Activated CD4-positive, alpha-beta T cell treated with anti-CD3 and anti-CD28 coated beads, Interleukin-2, amount 50 U/mL, for 1 hour (primary cell): ENCODE measurements at places on chromosomes 3 and 15.

GRCh38 chr3:29310865-29311264 is 30.0 kb downstream of the RBMS3 start:
- no peak for DNase-seq

DNA sequence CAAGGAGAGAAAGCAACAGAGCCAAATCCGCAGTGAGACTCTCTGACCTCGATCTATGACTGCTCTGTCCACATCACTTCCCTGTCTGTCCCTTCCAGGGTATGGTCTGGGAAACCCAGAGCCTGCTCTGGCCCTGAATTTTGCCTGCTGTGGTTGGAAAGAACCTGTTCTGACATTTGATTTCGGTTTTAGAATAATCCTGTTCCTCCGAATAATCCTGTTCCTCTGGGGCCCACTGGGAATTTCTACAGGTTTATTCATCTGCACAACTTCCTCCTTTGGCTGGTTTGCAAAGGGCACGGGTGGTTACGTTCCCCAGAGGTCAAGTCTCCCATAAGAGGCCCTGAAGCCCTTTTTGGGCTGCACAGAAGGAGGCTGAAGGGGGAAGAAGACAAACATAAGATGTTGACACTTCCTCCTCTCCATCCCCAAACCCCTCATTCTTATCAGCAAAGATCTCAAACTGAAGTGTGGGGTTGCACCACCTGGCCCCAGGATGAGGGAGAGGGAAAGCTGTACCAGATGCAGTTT is 10.6 kb downstream of the LAMP3 start:
- DNase-seq, result no peak

DNA sequence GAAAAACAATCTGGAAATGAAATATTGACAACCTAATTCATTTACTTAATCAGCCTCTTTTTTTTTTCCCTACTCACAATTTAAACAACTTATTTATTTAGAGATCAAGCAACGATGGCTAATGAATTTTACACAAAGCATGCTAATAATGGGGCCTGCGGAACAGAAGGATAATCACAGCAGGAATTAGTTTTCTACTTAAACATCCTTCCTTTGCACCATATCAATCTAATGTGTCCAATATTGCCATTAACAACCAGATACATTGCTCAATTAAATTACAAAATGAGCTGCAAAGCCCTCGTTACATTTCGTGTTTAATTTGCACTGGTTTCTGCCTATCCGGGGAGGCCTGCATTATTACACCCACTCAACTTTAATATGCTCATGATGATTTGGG is 99.2 kb downstream of the RAB11A start:
- DNase-seq, result no peak

GRCh38 chr3:101823525-101823924 is 25.8 kb upstream of the NFKBIZ start:
- no peak for DNase-seq

DNA sequence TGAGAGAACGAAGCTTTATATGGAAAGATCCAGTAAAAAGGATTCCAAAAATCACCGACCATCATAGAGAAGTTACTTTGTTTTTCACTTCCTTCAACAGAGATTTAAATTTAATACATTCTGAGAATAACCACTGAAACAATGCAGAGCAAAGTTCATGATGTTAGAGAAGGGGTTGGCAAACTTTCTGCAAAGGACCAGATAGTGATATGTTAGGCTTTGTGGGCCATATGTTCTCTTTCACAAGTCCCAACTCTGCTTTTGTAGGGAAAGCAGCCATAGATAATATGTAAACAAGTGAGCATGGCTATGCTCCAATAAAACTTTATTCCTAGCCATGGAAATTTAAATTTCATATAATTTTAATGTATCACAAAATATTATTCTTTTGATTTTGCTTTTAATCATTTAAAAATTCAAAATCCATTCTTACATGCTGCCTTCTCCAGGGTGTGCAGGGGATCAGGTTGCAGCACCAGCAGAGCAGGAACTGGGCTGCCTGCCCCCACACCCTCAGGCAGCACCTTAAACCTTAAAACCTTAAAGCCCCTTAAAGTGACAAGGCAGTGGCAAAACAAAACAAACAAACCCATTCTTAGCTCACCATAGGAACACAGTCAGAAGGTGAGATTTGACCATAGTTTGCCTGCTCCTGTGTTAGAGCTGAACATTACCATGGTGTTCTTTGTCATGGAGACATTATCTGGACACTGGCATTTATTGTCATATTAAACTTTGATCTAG is 16.9 kb upstream of the IGSF10 start:
- no peak for DNase-seq

GRCh38 chr3:105647047-105647446 is 221.8 kb downstream of the CBLB start:
- no peak for DNase-seq

- no peak for DNase-seq
Measured at GRCh38 chr3:125145751-125146475, 66.6 kb downstream of the SLC12A8 start.

GRCh38 chr3:124780761-124781475 is 50.7 kb downstream of the UMPS start:
- DNase-seq, result no peak

DNA sequence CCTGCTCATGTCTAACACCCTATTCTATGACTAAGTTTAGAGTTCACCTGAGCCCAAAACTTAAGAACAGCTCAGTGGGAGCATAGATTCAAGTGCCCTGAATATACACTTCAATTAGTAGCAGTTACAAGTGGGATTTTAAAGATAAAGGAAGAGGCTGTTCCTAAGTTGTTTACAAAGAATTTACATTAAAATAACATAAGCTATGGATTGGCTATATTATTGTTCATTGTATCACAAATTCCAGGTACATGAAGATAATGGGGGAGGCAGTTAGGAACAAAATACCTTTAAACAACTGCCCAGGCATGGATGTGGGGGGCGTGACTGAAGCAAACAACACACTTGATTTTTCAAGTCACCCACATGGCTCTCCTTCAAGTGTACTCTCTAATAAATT is 52.7 kb downstream of the ROPN1B start:
- DNase-seq, result no peak

GRCh38 chr3:126274735-126275619 is 82.2 kb downstream of the KLF15 start:
- DNase-seq, result no peak

DNA sequence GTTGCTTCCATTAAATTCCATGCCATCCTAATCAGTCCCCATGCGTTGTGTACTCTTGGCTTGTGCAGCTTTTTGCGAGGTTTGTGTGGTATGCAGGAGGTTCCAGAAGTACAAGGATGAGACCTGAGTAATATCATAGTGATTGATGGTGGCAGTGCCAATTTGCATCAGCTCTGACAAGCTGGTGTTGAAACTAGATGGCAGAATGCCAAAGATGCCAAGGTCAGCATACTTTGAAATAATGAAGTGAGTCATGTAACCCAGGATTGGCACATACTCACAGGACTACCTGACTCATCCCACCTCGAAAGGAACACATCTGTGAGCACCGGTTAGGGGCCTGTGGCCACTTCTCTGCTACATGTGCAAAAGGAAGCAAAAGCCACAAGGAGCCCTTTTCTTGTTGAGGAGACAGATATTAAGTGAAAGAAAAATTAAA is 14.3 kb downstream of the KAT2B start:
- peak; percentile 50 for DNase-seq

GRCh38 chr15:60835020-60835419 is 356.1 kb upstream of the ICE2 start:
- no peak for DNase-seq

- no peak for DNase-seq
Measured at GRCh38 chr3:179551349-179552105, 11.2 kb upstream of the ACTL6A start.

- no peak for DNase-seq
Measured at GRCh38 chr3:95319921-95320494, 1257.1 kb downstream of the NSUN3 start.

GRCh38 chr15:51218299-51218938 is 120.0 kb downstream of the CYP19A1 start:
- no peak for DNase-seq

GRCh38 chr3:13492976-13493866 is 13.1 kb downstream of the HDAC11 start:
- no peak for DNase-seq

DNA sequence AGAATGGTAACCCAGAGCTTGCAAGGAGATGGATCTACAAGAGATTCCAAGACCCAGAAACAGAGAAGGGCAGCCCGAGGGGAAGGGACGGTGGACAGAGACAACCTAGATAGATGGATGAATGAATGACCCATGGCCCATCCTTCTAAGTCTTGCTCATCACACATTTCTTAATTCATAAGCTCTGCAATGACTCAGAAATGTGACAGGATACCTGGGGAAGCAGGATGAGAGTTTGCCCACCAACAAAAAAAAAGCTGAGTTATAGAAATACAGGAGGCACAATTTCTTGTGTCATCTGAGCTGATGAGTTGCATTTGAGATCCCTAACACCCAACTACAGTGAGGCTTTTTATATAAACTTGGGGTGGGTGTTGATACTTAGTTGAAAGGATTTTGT is 76.6 kb downstream of the CNTN3 start:
- no peak for DNase-seq

GRCh38 chr3:109098079-109098644 is 19.8 kb downstream of the MORC1 start:
- DNase-seq, result no peak

- DNase-seq, result no peak
Measured at GRCh38 chr3:12593473-12593872, 36.6 kb downstream of the MKRN2 start.

DNA sequence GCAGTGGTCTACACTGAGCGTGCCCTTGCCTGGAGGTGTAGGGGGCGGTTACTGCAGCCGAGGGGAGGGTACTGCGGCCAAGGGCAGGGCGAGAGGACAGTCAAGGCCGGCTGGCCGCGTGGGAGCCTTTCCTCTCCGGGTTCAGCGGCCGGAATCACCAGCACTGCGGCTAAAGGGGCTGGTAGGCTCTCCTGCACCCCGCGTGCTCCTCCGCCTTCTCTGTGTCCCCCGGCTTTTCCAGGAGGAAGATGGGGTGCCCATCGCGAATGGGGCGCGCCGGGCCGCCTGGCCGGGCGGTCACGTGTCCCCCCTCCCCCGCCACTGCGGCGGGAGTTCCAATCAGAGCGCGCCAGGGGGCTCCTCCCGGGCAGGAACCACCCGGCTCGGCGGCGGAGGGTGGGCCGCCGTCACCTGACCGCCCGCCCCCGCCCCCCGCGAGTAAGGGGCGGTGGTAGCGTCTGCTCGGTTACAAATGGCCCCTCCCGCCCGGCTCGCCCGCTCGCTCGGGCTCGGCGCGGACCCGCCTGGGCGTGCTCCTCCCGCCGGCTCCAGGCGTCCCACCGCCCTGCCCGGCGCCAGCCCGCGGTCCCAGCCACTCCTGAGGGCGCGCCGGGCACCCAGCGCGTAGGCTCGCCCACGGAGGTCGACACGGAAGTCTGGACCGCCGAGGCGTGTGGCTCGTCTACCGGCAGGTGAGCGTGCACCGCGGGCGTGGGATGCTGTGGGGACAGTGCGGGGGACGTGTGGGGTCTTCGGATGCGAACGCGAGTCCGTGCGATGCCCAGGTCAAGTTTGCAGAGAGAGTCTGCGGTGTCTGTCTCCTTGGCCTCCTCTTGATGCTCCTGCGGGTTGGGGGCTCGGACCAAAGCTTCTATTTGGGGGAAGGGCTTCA is 242.6 kb upstream of the TOPAZ1 start:
- no peak for DNase-seq

DNA sequence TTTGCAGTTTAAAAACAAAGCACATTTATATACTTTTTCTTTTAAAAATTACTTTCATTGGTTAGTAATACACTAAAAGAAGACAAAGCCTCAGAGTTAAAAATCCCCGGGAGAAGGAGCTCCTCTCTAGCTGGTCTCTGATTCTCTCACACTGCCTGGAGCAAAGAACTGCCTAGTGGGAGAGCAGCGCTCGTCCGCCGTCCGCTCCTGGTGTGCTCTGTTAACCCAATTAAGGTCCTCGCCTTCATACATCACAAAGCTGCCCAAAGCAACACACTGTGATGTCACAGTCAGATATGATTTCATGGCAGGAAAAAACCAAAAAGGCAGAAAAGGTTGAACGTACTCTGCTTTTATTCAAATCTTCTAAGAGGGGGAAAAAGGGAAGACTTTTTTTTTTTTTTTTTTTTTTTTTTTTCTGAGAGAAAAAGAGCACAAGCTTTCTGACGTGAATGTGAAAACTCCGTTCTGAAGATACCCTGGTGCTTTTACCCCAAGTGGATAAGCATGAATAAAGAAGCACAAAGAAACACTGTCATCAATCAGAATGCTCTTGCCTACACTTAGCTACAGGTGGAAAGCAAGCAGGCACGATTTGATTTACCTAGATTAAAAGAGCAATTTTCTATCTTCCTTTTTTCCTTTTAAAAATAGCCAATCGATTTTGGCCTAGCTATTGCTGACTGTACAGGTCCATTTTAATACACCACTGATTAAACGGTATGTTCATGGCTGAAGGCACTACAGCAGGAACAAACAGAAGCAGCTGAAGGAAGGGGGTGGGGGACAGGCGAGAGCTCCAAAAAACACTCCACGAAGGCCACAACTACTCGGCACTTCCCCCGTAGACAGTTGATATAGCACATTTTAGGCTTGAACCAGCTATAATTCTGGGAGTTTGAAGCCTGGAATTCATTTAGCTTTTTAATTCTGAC is 115.2 kb downstream of the TIGIT start:
- no peak for DNase-seq

DNA sequence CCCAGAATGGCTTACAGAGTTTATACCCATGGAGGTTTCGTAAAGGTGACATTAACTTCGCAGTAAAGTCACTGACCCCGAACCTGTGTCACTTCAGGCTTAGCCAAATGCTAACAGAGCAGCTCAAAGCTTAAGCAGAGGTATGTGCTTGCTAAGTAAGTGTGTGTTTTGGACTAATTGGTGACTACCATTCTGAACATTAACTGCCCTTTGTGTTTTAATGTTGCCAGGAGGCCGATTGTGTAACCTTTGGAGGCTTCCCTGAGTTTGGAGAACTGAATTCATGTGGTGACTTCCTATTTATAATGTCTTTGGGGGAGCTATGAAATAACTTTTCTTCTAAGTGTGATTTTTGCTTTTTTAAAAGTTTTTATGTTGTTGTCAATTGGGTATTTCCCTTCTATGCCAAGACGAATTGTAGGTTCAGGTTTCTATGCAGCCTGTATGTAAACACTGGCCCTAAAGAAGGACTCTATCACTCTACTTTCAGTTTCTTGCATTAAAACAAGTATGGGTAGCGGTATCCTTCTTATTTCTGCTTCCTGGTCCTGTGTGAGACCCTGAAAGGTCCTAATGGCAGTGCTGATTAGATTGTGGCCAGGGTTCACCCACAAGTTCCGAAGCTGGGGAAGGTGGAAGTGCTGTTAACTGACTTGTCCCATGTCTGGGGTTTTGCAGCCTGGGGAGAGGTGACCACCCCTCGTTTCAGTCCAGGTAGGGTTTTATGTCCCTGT is 86.3 kb downstream of the IGF1R start:
- no peak for DNase-seq

- DNase-seq, result no peak
Measured at GRCh38 chr15:40197434-40197833, 36.6 kb downstream of the BUB1B start.
